Activated CD4-positive, alpha-beta T cell treated with anti-CD3 and anti-CD28 coated beads for 36 hours (primary cell): ENCODE measurements at places on chromosomes 6 and 20.

GRCh38 chr20:61887596-61888093 lies 178.0 kb downstream of the TAF4 start:
- H3K4me1 ChIP-seq, result peaks cover 2% of the 10 kb centered on the region
- DNase-seq, result no peak
- no peak overlapping the region for H3K4me3 ChIP-seq
- H3K27ac ChIP-seq, result no peak overlapping the region

- no peak for DNase-seq
- no peaks in the 10 kb centered on the region for H3K4me1 ChIP-seq
- H3K27ac ChIP-seq, result no peak overlapping the region
These were observed 73.9 kb downstream of the MDN1 start for GRCh38 chr6:89745716-89746115.

GRCh38 chr6:118697554-118697953 lies 46.2 kb upstream of the CEP85L start:
- no peak overlapping the region for H3K27ac ChIP-seq
- no peak for DNase-seq
- no peak overlapping the region for H3K4me3 ChIP-seq

DNA sequence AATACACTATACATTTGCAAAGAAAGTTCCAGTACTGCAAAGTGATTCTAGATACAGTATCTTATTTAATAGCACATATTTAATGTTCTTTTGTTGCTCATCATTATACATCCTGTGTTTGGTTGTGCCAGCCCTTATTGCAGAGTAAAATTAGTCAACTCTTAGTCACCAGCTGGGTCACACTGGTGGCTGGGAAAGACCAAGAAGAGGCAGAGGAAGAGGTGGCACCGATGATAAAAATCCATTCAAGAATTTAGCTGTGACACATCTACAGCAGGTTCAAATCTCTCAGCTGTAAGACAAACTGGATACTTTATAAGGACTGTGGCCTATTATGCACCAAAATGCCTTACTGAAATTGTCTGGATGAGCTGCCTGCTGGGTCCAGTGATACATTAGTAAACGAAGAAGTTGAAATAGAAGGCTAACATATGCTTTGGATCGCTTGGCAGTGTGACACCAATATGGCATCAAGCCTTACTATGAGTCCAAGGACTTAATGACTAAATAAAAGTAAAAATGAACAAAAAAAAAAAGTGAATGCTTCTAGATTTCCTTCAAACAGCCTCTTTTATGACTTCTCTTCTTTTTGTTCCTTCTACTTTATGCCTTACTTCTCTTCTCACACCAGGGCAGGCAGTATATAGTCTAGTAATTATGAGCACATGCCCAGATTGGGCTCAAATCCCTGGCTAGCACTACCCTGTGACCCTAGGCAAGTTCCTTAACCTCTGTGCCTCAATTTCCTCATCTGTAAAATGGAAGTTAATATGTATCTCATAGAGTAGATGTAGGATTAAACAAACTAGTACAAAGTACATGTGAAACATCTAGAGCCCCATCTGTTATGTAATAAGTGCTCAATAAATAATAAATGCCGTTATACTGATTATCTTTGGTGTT lies 29.4 kb upstream of the RNF8 start:
- DNase-seq, result peak; percentile 62
- no peaks in the 10 kb centered on the region for H3K27me3 ChIP-seq
- H3K36me3 ChIP-seq, result peaks cover 11% of the 10 kb centered on the region
- peaks cover 23% of the 10 kb centered on the region for H3K4me1 ChIP-seq
- peak overlapping the region; percentile 39 for H3K27ac ChIP-seq

DNA sequence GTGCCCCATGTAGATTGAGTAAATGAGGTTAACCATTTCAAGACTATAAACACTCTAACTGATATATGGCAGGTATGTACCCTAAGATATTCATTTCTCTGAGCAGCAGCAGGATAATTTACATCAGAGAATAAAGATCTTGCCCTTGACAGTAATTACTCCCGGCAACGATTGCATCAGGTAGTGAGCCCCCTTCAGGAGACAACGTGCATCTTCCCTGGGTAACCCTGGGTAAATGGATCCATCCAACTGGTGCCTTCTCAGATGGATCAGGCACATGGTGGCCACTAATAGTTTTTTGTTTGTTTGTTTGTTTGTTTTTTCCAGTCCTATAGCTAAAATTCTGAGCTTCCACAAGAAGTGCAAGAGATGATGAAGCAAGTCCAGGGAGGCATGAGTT lies 469.4 kb upstream of the SLC35B3 start:
- H3K36me3 ChIP-seq, result no peaks in the 10 kb centered on the region
- H3K27ac ChIP-seq, result no peak overlapping the region
- no peak overlapping the region for H3K4me3 ChIP-seq
- peak; percentile 5 for DNase-seq
- H3K27me3 ChIP-seq, result peaks cover 5% of the 10 kb centered on the region

DNA sequence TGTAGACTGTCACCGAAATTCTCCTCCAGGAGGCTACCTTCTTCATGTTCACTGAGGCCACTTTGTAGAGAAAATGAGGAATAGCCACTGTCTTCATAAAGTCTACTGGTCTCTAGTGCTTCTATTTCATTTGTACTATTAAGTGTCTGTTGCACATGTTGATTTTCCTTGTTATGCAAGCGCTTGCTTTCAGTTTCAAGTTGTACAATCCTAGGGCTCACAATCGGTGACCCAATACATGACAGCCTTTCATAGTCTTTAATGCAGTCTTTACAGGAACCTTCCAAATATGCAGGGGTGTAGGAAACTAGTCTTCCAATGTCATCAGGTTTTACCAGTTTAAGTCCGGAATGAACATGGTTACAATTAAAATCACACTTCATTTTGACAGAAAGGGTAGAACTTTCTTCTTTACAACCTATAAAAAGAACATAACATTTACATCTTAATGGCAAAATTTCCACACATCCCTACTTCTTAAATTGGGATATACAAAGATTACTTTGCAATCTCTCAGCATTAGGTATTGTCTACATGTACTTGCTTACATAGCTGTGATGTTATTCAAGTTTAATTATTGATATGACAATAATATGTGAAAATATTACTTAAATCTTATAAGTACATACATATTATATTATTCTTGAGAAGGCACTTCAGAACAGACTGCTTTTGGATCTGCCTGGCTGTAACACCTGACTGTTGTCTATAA lies 7.5 kb downstream of the FBXO5 start:
- peaks cover 39% of the 10 kb centered on the region for H3K4me1 ChIP-seq
- H3K4me3 ChIP-seq, result no peak overlapping the region
- H3K36me3 ChIP-seq, result peaks cover 81% of the 10 kb centered on the region
- no peak overlapping the region for H3K27ac ChIP-seq

DNA sequence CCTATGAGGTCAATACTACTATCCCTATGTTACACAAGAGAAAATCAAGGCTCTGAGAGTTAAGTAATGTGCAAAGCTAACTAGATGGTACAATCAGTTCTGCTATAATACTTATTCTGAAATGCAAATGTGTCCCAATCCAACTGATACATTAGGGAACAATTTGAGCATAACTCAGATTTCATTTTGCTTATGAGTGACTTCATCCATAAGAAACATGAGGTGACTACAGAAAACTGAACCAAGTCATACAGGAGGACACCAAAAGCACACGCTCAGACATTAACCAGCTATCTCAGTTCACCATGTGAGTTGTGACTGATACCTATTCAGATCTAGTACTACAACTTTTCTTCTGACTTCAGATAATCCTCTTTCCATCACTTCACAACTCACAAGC lies 179.9 kb upstream of the RUNX2 start:
- H3K36me3 ChIP-seq, result peaks cover 16% of the 10 kb centered on the region
- no peak overlapping the region for H3K4me3 ChIP-seq
- peaks cover 3% of the 10 kb centered on the region for H3K4me1 ChIP-seq
- no peak overlapping the region for H3K27ac ChIP-seq
- no peak for DNase-seq
- H3K27me3 ChIP-seq, result no peaks in the 10 kb centered on the region

DNA sequence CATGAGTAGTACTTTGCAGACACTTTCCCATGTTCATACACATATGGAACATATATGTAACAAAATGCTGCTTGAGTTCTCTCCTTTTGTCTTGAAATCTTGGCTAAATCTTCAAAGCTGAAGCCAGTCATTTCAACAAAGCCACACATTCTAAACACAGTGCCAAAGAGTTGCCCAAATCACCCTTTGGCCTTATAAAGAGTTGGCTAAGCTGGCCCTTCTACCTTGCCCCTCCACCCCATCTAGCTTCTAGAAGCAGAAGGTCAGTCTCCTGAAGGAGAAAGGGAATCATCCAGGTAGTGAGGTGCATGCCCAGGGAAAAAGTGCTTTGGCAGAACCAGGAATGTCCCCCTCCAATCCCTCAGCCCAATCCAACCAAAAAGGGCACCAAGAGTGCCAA lies 58.3 kb downstream of the ALDH8A1 start:
- no peaks in the 10 kb centered on the region for H3K36me3 ChIP-seq
- H3K4me3 ChIP-seq, result no peak overlapping the region
- no peaks in the 10 kb centered on the region for H3K4me1 ChIP-seq
- peaks cover 4% of the 10 kb centered on the region for H3K27me3 ChIP-seq
- no peak for DNase-seq

GRCh38 chr6:143775336-143775735 lies 67.8 kb upstream of the LTV1 start:
- peaks cover 3% of the 10 kb centered on the region for H3K4me1 ChIP-seq
- H3K27me3 ChIP-seq, result no peaks in the 10 kb centered on the region
- H3K4me3 ChIP-seq, result no peak overlapping the region
- no peak overlapping the region for H3K27ac ChIP-seq
- peaks cover 23% of the 10 kb centered on the region for H3K36me3 ChIP-seq

DNA sequence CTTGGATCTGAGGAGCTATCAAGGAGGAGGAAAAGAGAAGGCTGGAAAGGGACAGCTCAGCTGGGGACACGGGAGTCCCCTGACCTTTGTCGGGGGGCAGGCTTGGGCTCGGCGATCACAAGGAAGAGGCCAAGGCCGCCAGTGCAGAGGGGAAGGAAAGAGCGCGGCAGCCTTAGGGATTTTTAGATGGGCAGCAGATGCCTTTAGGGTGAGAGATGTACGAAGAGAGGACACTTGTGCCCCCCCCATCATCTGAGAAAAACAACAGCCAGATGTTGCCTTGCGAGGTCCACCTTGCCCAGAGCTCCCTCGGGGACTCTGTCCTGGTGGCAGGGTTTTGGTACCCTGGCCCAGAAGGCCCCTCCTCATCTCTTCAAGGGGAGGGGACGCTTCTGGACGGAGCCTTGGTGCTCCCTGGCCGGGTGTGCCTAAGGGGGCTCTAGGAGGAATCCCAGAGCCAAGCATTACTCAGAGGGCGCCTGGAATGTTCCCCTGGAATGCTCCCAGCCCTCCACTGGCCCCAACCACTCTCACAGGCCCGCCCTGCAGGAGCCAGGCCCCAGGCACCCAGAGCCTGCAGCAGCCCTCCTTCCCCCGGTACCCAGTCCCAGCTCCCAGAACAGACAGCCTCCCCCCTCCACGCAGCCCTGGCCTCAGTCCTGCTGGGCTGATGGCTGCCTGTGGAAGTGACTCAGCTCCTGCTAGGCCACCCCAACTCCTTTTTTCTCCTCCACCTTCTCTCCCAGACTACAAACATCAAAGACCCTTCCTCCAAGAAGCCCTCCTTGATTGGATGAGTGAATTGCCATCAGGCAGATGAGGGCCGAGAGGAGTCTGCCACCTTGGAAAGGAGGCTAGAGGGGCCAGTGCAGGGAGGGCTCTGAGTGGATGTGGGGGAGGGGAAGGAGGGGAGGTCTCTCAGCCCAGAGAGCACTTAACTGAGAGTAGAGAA lies 1.8 kb downstream of the ADAM33 start:
- DNase-seq, result no peak
- H3K4me1 ChIP-seq, result peaks cover 6% of the 10 kb centered on the region
- no peaks in the 10 kb centered on the region for H3K36me3 ChIP-seq
- H3K4me3 ChIP-seq, result no peak overlapping the region
- H3K27me3 ChIP-seq, result peaks cover 37% of the 10 kb centered on the region

GRCh38 chr20:2089447-2089846 lies 12.2 kb upstream of the STK35 start:
- H3K27me3 ChIP-seq, result peaks cover 27% of the 10 kb centered on the region
- no peaks in the 10 kb centered on the region for H3K36me3 ChIP-seq
- no peak overlapping the region for H3K4me3 ChIP-seq
- no peaks in the 10 kb centered on the region for H3K4me1 ChIP-seq

DNA sequence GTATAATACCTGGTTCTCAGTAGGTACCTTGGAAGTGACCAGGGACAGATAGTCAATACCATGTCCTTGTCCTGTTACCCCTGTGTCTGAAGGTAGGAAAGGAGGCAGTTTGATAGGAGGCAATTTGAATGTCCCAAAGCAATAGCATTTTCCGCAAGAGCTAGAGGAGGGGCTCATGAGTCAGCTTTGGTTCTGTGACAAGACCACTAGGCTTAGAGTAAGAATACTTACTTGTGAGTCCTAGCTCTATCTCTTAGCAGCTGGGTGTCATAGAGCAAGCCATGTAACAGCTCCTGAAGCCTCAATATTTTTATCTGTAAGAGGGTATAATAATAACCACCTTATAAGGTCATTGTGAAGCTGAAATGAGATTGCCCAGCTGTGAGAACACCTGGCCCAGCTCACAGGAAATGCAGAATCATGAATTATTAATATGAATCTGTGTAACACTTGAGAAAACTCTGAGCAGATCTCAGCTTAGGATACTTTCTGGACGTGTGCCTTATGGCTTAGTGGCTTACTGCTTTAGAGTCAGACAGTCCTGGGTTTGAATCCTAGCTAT lies 58.6 kb downstream of the DAAM2 start:
- no peak overlapping the region for H3K4me3 ChIP-seq
- H3K4me1 ChIP-seq, result no peaks in the 10 kb centered on the region
- no peak for DNase-seq
- H3K36me3 ChIP-seq, result no peaks in the 10 kb centered on the region
- H3K27ac ChIP-seq, result no peak overlapping the region

GRCh38 chr6:108565893-108566292 lies 5.2 kb downstream of the FOXO3 start:
- H3K36me3 ChIP-seq, result peaks cover 37% of the 10 kb centered on the region
- H3K4me1 ChIP-seq, result peaks cover 68% of the 10 kb centered on the region
- peak overlapping the region; percentile 15 for H3K27ac ChIP-seq
- no peak for DNase-seq

DNA sequence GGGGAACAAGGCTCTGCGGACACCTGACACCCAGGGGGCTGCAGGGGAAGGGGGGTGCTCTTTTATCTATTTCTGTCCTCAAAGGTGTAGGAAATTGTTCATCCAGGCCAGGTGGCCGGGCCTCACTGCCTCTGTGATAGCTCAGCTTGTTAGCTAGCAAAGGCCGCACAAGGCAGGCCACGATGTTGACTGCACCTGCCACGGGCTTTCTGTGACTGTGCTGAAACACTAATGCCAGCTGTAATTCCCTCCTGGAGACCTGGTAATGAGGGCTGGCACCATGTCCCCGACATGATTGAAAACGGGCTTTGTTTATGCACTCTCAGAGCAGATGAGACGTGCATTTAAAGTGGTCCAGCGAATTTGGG lies 61.4 kb upstream of the APCDD1L start:
- no peak overlapping the region for H3K4me3 ChIP-seq
- no peak for DNase-seq
- no peaks in the 10 kb centered on the region for H3K4me1 ChIP-seq
- no peaks in the 10 kb centered on the region for H3K36me3 ChIP-seq
- no peak overlapping the region for H3K27ac ChIP-seq

DNA sequence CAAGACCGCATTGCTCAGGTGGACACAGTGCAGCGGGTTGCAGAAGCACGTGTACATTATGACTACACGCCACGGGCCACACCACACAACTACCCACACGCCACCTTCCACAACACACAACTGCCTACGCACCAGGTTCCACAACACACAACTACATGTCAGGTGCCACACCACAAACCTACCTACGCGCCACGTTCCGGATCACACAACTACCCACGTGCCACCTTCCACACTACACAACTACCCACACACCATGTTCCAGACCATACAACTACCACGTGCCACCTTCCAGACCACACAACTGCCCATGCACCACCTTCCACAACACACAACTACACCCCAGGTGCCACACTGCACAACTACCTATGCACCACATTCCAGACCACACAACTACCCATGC lies 20.5 kb downstream of the THBS2 start:
- H3K4me3 ChIP-seq, result no peak overlapping the region
- no peaks in the 10 kb centered on the region for H3K4me1 ChIP-seq
- H3K27me3 ChIP-seq, result no peaks in the 10 kb centered on the region
